ENCODE measurements at places on chromosomes 4 and X.

GRCh38 chrX:115719171-115719570, 158.2 kb downstream of the PLS3 start:
- H3K27me3 ChIP-seq = peaks cover 12% of the 10 kb centered on the region
- no peak for DNase-seq
- H3K4me3 ChIP-seq = no peak overlapping the region
- H3K36me3 ChIP-seq = no peaks in the 10 kb centered on the region
- H3K4me1 ChIP-seq = no peaks in the 10 kb centered on the region
- no peak overlapping the region for H3K27ac ChIP-seq

DNA sequence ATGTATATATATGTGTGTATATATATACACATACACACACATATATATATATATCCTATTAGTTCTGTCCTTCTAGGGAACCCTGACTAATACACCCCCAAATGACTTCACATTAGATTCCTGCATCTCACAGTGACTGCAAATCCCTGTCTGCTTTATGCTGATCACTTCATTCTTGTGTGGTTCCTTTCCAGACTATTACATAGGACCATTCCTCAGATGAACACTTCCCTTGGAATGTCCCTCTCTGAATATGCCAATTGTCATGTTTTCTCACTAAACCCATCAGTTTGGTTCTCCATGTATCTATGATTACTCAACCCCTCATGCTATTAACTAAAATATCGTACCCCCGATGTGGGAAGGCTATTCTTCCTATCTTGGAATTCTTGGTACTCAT, 605.2 kb upstream of the NR3C2 start:
- H3K27me3 ChIP-seq = no peaks in the 10 kb centered on the region
- DNase-seq = no peak
- no peak overlapping the region for H3K4me3 ChIP-seq
- no peaks in the 10 kb centered on the region for H3K36me3 ChIP-seq
- H3K27ac ChIP-seq = no peak overlapping the region

DNA sequence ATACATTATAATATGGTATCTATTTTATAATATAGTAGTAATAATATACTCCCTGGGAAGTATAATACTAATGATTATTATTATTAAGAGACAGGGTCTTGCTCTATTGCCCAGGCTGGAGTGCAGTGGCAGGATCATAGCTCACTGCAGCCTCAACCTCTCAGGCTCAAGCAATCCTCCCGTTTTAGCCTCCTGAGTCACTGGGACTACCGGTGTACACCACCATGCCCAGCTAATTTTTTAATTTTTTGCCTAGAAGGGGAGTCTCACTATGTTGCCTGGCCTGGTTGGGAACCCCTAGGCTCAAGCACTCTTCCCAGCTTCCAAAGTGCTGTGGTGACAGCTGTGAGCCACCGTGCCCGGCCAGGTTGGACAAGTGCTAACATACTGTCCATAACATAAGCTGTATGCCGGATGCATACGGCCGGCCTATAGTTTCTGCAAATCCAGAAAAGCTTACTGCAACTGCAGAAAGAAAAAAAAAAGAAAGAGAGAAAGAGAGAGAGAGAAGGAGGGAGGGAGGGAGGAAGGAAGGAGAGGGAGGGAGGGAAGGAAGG, 94.2 kb upstream of the PPP2R3B start:
- no peak overlapping the region for H3K4me3 ChIP-seq
- H3K4me1 ChIP-seq = no peaks in the 10 kb centered on the region
- no peaks in the 10 kb centered on the region for H3K27me3 ChIP-seq
- DNase-seq = peak; percentile 41

GRCh38 chr4:6085691-6086628, 67.7 kb upstream of the C4orf50 start:
- H3K27ac ChIP-seq = no peak overlapping the region
- peaks cover 11% of the 10 kb centered on the region for H3K27me3 ChIP-seq
- H3K36me3 ChIP-seq = no peaks in the 10 kb centered on the region
- DNase-seq = no peak

- DNase-seq = no peak
- no peaks in the 10 kb centered on the region for H3K36me3 ChIP-seq
- no peak overlapping the region for H3K27ac ChIP-seq
- H3K4me3 ChIP-seq = no peak overlapping the region
- no peaks in the 10 kb centered on the region for H3K4me1 ChIP-seq
Observed at GRCh38 chr4:74823194-74823593, 28.9 kb upstream of the BTC start.

DNA sequence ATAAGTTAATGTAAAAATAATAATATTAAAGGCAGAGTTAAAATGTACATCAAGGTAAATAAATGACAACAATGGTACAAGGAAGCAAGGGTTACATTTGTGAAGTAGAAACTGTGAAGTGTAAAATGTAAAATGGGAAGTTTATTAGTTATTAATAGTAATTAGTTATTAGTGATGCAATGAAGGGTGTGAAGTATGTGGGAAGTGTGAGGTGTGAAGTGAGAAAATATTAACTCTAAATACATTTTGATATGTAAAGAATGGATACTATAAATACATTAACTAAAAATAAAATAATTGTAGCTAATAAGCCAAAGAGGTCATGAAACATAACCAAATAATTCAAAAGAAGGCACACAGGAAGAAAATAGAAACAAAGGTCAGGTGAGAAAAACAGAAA, 316.4 kb downstream of the GBA3 start:
- H3K27me3 ChIP-seq = no peaks in the 10 kb centered on the region
- H3K4me3 ChIP-seq = no peak overlapping the region
- DNase-seq = no peak
- H3K27ac ChIP-seq = no peak overlapping the region

- no peak overlapping the region for H3K4me3 ChIP-seq
- no peak overlapping the region for H3K27ac ChIP-seq
- H3K27me3 ChIP-seq = no peaks in the 10 kb centered on the region
- no peaks in the 10 kb centered on the region for H3K36me3 ChIP-seq
- no peaks in the 10 kb centered on the region for H3K4me1 ChIP-seq
Observed at GRCh38 chrX:8861908-8862307, 60.7 kb upstream of the FAM9A start.

- no peak overlapping the region for H3K27ac ChIP-seq
- no peaks in the 10 kb centered on the region for H3K36me3 ChIP-seq
- DNase-seq = no peak
- no peaks in the 10 kb centered on the region for H3K27me3 ChIP-seq
- H3K4me3 ChIP-seq = no peak overlapping the region
Observed at GRCh38 chr4:73862322-73862721, 6.9 kb upstream of the CXCL1 start.

DNA sequence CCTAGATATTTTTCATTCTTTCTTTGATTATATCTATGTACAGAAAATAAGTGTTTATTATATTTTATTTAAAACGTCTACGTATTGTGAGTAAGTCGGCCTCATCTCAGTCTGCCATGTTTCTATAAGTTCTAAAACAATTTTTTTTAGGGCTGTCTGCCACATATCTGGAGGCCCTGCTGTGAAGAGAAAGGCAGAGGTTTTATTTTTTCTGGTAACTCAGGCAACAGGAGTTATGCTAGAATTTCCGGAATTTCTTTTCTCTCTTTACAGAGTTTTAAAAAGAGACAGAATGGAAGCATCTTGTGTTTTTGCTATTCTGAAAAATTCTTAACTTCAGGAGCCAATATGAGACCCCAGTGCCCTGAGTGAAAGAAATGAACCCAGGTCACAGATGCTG, 1124.0 kb upstream of the TENM3 start:
- no peaks in the 10 kb centered on the region for H3K4me1 ChIP-seq
- H3K27ac ChIP-seq = no peak overlapping the region
- no peak for DNase-seq
- no peaks in the 10 kb centered on the region for H3K36me3 ChIP-seq
- no peak overlapping the region for H3K4me3 ChIP-seq

- no peak overlapping the region for H3K4me3 ChIP-seq
- no peaks in the 10 kb centered on the region for H3K36me3 ChIP-seq
- no peak overlapping the region for H3K27ac ChIP-seq
- H3K27me3 ChIP-seq = peaks cover 7% of the 10 kb centered on the region
Observed at GRCh38 chrX:46324166-46324565, 221.1 kb downstream of the ZNF674 start.

DNA sequence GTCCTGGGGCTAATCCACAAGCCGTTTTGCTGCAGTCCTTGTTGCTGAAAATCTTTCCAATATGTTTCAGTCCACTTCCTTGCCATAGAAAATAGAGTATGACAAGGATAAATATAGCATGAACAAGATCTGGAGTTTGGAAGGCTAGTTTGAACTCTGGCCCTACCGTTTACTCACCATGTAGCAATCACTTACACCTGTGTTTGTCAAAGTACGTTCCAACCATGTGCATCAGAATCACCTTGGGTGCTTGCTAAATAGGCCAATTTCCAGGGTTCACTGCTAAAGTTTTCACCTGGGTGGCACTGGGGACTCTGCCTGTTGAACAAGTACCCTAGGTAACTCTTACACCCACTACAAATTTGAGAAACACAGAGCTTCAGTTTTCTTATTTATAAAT, 188.9 kb downstream of the ENOX2 start:
- H3K4me1 ChIP-seq = no peaks in the 10 kb centered on the region
- H3K36me3 ChIP-seq = no peaks in the 10 kb centered on the region
- no peak for DNase-seq
- no peak overlapping the region for H3K4me3 ChIP-seq
- no peaks in the 10 kb centered on the region for H3K27me3 ChIP-seq

GRCh38 chr4:21656832-21657231, 291.7 kb downstream of the KCNIP4 start:
- H3K27me3 ChIP-seq = no peaks in the 10 kb centered on the region
- no peak overlapping the region for H3K4me3 ChIP-seq
- H3K4me1 ChIP-seq = no peaks in the 10 kb centered on the region
- no peak for DNase-seq
- H3K27ac ChIP-seq = no peak overlapping the region

- no peaks in the 10 kb centered on the region for H3K27me3 ChIP-seq
- no peaks in the 10 kb centered on the region for H3K36me3 ChIP-seq
- H3K4me3 ChIP-seq = no peak overlapping the region
- no peak for DNase-seq
- H3K4me1 ChIP-seq = no peaks in the 10 kb centered on the region
Observed at GRCh38 chrX:127457161-127457560, 595.0 kb downstream of the ACTRT1 start.

DNA sequence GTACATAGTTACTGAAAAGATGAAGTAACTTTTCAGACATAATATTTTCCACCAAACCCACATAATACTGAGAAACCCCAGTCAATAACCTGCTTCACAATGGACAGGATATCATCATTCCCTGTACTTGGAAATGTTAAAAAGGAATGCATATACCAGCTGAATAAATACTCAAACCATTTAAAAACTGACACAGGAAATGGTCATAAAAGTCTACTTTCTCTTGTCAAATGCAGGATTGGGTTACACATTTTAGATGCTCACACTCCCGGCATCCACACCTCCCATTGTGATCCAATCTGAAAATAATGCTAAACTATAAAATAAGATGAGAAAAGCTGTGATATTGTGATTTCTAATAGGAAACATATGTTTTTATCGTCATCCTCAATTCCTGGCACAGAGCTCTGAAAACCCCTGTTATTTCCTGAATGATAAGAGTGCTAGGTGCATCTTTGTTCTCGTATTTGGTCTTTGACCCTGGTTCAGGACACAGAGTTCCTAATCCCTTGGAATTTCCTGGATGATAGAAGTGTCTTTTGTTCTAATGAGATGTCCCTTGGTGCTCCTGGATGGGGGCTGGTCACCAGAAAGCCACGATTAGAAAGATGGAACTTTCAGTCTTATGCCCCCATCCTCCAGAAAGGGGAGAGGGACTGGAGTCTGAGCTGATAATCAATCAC, 821.3 kb downstream of the TRIML1 start:
- no peaks in the 10 kb centered on the region for H3K4me1 ChIP-seq
- H3K27ac ChIP-seq = no peak overlapping the region
- no peak overlapping the region for H3K4me3 ChIP-seq
- no peaks in the 10 kb centered on the region for H3K36me3 ChIP-seq
- no peak for DNase-seq

- DNase-seq = no peak
- no peak overlapping the region for H3K27ac ChIP-seq
- H3K4me3 ChIP-seq = no peak overlapping the region
- H3K4me1 ChIP-seq = no peaks in the 10 kb centered on the region
- no peaks in the 10 kb centered on the region for H3K27me3 ChIP-seq
Observed at GRCh38 chr4:81675791-81676393, 204.2 kb upstream of the RASGEF1B start.

GRCh38 chr4:173503330-173504180, 26.5 kb downstream of the HAND2 start:
- H3K27me3 ChIP-seq = peaks cover 100% of the 10 kb centered on the region
- H3K36me3 ChIP-seq = no peaks in the 10 kb centered on the region
- peak; percentile 57 for DNase-seq
- peaks cover 53% of the 10 kb centered on the region for H3K4me1 ChIP-seq
- no peak overlapping the region for H3K27ac ChIP-seq

DNA sequence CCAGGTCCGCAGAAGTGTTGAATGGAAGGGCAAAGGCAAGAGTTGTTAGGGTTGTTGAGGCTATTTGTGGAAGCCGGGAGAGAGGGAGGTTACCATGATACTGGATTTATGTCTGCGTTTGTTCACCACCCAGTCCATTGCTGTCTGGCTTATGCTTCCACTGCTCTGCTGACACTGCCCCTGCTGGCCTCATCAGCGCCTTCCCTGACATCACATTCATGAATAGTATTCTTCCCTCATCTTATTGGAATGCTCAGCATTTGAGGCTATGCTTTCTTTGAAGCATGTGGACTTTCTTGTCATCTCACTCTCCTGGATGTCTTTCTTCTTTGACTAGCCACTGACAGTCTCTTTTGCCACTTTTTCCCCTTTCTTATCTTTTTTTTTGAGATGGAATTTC, 10.3 kb downstream of the GNL3L start:
- H3K27ac ChIP-seq = no peak overlapping the region
- DNase-seq = no peak
- H3K36me3 ChIP-seq = peaks cover 50% of the 10 kb centered on the region
- no peaks in the 10 kb centered on the region for H3K4me1 ChIP-seq

DNA sequence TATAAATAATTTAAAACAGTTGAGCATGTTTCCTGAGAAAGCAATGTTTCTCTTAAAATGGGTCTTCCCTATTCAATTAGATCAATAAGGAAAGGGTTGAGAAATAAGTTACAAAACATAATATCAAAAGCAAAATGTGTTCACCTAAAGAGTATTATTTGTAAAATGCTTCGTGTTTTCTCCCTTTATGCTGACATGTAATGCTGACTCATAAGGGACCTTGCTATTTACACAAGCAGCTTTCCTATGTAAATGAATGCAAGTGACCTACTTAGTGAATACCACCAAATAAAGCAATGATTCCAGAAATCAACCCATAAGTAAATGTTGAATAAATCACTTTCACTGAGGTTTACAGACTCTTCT, 91.5 kb downstream of the ELOVL6 start:
- no peak overlapping the region for H3K27ac ChIP-seq
- H3K27me3 ChIP-seq = no peaks in the 10 kb centered on the region
- H3K36me3 ChIP-seq = peaks cover 4% of the 10 kb centered on the region
- DNase-seq = no peak
- H3K4me3 ChIP-seq = no peak overlapping the region

- no peak overlapping the region for H3K27ac ChIP-seq
- H3K36me3 ChIP-seq = no peaks in the 10 kb centered on the region
- no peak overlapping the region for H3K4me3 ChIP-seq
- peak; percentile 46 for DNase-seq
- no peaks in the 10 kb centered on the region for H3K4me1 ChIP-seq
- H3K27me3 ChIP-seq = no peaks in the 10 kb centered on the region
Observed at GRCh38 chrX:29478336-29479069, 736.9 kb upstream of the MAGEB2 start.

GRCh38 chrX:105263801-105264200, 43.3 kb upstream of the TEX13A start:
- H3K4me1 ChIP-seq = no peaks in the 10 kb centered on the region
- no peaks in the 10 kb centered on the region for H3K27me3 ChIP-seq
- no peak for DNase-seq

- no peaks in the 10 kb centered on the region for H3K27me3 ChIP-seq
- peaks cover 6% of the 10 kb centered on the region for H3K36me3 ChIP-seq
- no peak overlapping the region for H3K27ac ChIP-seq
- H3K4me1 ChIP-seq = no peaks in the 10 kb centered on the region
- H3K4me3 ChIP-seq = no peak overlapping the region
Observed at GRCh38 chr4:8374851-8375649, 65.5 kb downstream of the ACOX3 start.
